Fibroblast of skin of right quadriceps (primary cell): ENCODE measurements at places on chromosomes 2 and 18.

DNA sequence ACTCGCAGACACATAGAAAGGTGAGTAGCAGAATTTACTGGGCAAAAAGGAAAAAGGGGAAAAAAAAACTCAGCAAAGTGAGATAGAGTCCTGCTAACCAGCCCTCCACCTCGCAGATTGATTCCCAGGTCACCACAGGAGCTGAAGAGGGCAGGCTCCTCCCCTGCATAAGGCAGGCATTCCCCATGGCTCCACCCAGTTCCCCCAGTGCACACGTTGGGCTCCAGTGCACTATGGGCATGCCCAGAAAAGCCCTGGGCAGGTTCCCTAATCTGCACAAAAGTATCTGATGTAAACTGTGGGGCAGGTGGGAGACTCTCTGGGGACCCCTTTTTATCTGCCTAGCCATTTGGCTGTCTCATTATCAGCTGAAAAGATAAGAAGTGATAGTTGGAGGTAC lies 461.2 kb upstream of the TMEFF2 start:
- DNase-seq: no peak

GRCh38 chr2:49753344-49753985 lies 599.1 kb upstream of the FSHR start:
- DNase-seq: no peak

DNA sequence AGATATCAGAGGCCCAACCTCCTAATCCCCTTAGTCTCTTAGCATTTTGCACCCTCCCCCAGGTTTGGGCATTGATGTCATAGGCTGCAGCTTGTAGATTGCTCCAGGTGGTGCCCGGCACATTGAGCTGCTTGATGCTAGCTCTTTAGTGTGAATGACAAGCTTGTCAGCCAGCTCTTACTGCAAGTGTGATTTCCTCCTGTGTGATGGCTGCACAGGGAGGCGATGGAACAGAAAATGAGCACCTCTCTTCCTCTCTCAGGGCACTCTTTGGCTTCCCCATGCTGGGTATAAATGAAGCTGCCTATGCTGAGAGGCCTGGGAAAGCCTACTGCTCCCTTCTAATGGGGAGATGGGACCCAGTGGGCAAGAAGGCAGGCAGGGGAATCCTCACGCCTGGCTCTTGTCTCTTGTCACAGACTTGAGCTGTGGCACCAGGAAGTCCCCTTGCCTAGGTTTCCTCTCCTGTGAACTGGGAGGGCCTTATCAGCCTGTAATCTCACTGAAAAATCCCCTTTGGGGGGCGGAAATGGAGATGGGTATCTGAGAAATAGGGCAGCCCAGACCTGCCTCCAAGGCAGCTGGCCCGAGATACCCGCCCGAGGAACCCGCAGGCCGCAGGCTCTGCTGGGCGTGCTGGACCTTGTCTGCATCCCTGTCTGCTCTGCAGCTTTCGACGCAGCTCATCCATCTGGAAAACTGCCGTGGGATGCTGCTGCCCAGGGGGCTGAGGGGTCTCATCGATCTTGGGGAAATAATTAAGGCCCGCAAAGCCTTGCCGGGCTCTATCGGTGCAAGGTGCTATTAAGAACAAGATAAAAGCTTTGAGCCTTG lies 163.5 kb upstream of the CXCR4 start:
- DNase-seq: no peak

GRCh38 chr2:200310545-200310971 lies 4.1 kb downstream of the SPATS2L start:
- DNase-seq: peak; percentile 67

DNA sequence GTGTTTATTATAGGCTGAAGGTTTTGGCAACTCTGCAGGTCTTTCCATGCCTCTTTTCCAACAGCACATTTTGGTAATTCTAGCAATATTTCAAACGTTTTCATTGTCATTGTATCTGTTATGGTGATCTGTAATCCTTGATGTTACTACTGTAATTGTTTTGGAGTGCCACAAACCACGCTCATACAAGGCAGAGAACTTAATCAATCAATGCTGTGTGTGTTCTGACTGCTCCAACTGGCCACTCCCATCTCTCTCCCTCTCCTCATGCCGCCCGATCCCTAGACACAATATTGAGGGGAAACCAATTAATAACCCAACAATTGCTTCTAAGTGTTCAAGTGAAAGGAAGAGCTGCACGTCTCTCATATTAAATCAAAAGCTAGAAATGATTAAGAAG lies 32.9 kb downstream of the HDLBP start:
- DNase-seq: no peak
